Osteocyte (in vitro differentiated cells): ENCODE measurements at places on chromosomes 3 and 15. TPM values are rescaled to one million over a fixed set of nuclear protein-coding genes. Genes with fewer than 3 reads are reported as not detected.
A peak's percentile ranks its signal among the peaks of the same experiment; 100 is the strongest.

GRCh38 chr3:142828703-142829305, 60.1 kb downstream of the PCOLCE2 start:
- DNase-seq, result peak; percentile 92

DNA sequence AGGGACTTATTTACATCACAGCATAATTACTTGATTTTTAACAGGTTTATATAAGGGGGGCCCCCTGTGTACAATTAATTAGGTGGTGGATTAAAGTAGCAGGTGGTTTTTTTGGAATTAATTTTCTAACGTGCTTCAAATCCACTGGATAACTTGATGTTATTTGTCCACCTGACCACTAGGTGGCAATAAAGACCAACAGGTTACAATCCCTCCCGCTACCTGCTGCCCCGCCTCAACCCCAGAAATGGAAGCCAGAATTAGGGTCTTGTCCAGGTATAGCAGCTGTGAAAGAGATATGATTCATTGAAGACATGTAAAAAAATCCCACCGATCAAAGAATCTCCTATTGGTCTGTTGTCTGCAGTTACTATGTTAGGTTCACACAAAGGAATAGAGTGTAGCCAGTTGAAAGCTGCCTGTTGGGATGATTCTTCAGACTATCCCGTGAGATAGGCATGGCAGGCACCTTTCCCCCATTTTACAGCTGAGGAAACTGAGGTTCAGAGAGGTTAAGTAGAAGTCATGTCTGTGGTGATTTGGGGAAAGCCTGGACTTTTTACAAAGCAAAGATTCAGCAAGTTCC, 44.0 kb downstream of the MFSD1 start:
- no peak for DNase-seq

DNA sequence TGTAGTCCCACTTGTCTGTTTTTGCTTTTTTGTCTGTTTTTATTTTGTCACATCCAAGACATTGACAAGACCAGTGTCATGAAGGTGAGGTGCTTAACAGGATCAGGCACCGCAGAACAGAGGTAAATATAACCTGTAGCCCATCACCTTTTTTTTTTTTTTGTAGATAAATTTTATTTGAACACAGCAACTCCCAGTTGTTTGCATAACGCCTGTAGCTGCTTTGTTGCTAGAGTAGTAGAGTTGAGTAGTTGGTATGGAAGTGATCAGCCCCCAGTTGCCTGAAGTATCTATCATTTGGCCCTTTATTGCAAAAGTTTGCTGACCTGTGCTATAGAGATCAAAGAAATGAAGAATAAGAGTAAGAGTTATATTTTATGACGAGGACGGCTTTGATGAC, 135.0 kb downstream of the TCF12 start:
- no peak for DNase-seq

GRCh38 chr3:31978553-31978952, 2.5 kb downstream of the OSBPL10 start:
- DNase-seq, result no peak

Gene TMC3
- not detected in 2 replicates for total RNA-seq

- DNase-seq, result no peak
These were observed 55.4 kb downstream of the BOC start for GRCh38 chr3:113266738-113267137.

DNA sequence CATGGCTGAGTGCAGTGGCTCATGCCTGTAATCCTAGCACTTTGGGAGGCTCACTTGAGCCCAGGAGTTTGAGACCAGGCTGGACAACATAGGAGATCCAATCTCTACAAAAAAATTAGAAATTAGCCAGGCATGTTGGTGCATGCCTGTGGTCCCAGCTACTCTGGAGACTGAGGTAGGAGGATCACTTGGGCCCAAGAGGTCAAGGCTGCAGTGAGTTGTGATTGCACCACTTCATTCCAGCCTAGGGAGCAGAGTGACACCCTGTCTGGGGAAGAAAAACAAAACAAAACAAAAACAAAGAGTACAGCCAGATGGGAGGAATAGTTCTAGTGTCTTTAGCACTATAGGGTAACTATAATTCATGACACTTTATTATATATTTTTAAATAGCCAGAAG, 26.2 kb upstream of the COMMD4 start:
- no peak for DNase-seq

GRCh38 chr15:94387849-94388441, 156.6 kb downstream of the MCTP2 start:
- no peak for DNase-seq

Gene LIPC
- total RNA-seq, result not detected in 2 replicates

GRCh38 chr3:151328298-151328995, 902 bp downstream of the P2RY13 start:
- no peak for DNase-seq

- DNase-seq, result no peak
These were observed 146.2 kb upstream of the ZBTB20 start for GRCh38 chr3:115293321-115293720.
